ENCODE measurements at places on chromosomes 12 and 14.

DNA sequence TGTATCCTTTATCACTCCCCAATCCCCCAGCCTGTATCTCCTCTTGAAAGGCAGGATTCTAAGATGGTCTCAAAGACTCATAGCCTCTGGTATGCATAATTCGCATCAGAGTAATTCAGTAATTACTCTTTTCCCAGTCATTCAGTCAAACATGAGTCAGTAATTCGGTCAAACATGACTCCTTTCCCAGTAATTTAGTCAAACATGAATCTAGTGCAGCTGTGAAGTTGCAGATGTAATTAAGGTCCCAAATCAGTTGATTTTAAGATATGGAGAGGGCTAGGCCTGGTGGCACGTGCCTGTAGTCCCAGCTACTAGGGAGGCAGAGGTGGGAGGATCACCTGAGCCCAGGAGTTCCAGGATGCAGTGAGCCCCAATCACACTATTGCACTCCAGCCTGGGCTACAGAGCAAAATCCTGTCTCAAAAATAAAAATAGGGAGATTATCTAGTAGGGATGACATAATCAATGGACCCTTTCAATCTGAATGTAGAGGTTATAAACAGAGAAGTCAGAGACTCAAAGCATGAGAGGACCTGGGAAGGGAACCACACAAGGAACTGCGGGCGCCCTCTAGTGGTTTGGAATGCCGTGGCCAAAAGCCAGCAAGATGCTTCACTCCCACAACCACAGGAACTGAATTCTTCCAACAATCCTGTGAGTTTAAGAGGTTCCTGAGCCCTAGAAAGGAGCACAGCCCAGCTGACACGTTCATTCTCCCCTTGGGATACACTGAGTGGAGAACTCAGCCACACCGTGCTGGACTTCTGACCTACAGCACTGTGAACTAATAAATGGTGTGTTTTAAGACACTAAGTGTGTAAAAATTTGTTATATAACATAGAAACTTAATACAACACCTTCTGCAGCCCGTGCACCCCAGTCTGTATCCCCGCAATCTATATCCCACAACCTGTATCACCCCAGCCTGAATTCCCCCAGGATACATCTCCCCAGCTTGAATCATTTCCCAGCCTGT lies 14.3 kb upstream of the ARMH4 start:
- DNase-seq: peak; percentile 15

GRCh38 chr14:71333705-71334104 lies 426.4 kb downstream of the PCNX1 start:
- no peak for DNase-seq

DNA sequence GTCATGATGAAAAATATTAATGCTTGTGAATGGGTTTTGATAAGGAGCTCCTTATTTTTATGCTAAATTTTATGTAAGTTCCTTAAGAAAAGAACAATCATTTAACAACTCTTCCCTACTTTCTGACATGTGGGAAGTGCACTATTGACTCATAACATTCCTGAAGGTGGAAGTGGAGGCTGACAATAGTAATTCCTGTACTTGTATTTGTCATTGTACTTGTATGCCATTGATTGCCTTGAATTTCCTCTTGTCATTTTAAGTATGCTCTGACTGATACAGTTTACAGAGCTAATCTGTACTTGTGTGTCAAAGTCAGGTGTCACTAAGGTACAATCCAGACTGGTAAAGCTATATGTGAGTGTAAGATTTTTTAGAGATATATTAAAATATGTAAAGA lies 440.0 kb downstream of the SLC16A7 start:
- DNase-seq: no peak

DNA sequence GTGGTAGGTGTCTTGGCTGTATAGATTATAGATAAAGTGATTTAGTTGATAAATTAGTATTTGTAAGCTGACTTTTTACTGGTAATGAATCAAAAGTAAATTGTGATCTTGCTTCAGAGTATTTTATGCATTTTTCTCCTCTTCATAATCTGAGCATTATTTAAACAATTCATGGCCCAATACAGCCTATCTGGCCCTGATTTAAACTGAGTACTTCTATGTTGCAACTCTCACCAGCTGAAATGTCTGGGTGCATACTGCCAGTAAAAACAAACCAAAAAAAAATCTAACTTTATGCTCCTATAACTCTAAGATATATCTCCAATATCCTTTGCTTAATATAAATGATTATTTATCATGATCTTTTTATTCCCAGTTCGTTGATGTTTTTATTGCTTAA lies 86.6 kb downstream of the MIA2 start:
- DNase-seq: no peak

DNA sequence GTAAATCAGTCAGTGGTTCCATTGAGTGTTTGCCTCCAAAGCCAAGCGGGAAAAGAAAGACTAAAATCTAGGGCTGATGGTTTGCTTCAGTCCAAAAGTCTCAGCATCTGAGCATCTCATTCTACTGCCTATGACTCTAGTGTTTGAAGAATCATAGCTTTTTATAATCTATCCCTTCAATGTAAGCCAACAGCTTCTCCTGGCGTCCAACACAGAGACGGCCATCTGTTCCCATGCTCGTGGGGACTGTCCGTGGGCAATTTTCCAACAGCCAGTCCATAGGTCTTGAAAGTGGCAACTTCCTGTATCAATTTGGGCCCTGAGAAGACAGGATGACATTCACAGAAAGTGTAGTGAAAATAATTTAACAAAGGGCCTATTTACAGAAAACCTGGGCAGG lies 544.4 kb upstream of the TMEM132C start:
- no peak for DNase-seq

DNA sequence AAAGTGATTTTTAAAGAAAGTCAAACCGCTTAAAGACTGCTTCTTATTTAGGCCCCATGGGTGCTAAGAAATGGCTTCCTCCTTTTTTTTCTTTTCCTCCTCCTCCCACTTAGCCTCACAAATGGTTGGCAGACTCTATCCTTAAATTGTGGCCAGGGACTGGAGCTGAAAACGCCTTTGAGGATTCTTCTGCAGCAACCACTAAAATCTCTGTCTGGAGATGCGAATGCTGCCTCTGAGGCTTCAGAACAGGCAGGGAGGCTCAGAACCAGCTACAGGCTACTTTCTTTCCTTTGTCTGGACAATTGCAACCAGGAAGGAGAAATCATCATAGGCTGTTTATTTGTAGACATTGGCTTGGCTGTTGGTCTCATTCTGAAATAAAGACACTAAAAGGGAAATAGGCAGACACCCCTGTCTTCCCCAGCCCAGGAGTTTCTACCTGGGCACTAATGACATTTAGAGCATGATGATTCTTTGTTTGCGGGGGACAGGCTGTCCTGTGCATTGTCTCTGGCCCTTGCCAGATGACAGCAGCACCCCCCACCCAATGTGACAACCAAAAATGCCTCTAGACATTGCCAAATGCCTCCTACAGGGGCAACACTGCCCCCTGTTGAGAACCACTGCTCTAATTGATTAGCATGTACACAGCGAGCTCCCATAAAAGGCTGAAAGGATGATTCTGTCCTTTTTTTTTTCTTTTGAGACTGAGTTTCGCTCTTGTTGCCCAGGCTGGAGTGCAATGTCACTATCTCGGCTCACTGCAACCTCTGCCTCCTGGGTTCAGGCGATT lies 50.3 kb downstream of the MAP1LC3B2 start:
- no peak for DNase-seq

GRCh38 chr12:65152012-65152411 lies 17.4 kb upstream of the LEMD3 start:
- no peak for DNase-seq

- DNase-seq: no peak
Observed at GRCh38 chr12:56198836-56199235, 9.6 kb upstream of the SMARCC2 start.

GRCh38 chr14:52117111-52117832 lies 48.4 kb upstream of the NID2 start:
- DNase-seq: no peak

GRCh38 chr12:44672042-44672441 lies 204.1 kb downstream of the NELL2 start:
- no peak for DNase-seq

DNA sequence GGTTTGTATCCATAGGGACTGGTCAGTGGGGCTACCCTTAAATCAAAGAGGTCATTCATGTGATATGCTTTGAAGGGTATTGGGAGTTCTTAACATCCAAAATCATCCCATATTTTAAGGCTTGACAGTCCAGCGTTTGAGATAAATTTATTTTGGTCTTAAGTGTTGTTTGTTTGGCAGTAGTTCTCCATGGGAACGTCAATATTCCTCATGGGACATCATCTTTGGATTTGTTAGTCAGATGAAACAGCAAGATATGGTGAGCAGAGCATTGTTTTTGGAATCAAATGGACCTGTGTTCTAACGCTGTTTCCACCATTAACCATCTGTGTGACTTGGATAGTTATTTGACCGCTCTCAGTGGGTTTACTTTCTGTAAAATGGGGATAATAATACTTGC lies 45.9 kb upstream of the GSG1 start:
- DNase-seq: no peak

DNA sequence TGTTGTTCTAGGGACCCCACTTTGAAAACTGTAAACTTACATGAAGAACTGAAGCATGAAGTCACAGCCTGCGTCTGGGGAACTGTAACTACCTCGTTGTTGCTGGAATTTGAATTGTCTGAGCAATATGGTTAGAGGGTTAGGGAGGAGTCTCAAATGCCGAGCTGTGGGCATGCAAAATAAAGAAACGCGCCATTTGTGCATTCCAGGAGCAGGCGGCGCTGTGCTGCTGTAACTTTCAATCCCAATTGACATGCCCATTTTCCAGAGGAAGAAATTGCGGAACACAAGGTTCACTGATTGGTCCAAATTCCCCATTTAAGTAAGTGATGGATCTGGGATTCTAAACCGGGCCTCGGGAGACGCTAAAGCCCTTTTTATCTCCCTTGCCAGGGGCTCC lies 61.3 kb downstream of the ZNF664 start:
- no peak for DNase-seq

GRCh38 chr12:77601069-77601468 lies 229.6 kb upstream of the NAV3 start:
- no peak for DNase-seq

DNA sequence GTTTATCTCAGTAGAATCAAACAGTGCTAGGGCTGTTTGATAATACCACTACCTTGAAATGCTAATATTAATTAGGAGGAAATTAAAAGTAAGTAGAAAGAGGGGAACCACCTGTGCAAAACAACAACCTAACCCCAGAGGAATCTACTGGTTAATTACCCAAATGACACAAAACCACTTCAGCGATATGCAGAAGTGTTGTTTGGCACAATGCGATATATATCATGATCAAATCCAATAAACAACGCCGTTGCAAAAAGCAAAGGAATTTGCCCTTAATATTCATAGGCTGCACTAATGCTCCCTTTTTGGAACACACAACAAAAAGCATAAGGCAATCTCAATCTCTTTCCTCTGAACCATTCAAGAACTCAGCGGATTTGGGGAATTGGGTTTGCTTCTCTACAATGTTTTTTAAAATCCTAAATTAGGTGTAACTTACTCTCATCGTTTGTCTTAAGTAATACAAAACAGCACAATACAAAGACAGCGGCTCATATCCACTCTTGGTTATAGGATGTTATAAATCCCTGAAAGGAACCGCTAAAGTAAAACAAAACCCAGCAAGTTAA lies 1.5 kb downstream of the MAP4K5 start:
- no peak for DNase-seq

GRCh38 chr14:31205681-31206535 lies 1.7 kb downstream of the HECTD1 start:
- DNase-seq: no peak

DNA sequence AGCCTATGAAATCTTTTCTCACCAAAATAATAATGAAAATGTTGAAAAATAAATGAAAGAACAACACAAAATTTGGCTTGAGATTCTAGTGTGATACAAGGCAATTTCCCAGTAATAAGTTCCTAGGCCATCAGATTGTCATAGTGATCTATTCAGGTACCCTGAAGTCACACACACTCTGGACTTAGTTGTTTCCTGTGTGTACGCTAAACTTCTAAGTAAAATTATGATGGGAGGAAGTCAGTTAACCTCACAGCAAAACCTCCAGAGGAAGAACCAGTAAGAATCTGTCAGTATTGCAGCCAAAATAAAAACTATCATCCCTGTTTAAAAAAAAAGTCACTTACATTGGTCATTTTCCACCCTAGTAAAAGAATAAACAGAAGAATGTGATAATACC lies 81.9 kb downstream of the DBX2 start:
- no peak for DNase-seq

DNA sequence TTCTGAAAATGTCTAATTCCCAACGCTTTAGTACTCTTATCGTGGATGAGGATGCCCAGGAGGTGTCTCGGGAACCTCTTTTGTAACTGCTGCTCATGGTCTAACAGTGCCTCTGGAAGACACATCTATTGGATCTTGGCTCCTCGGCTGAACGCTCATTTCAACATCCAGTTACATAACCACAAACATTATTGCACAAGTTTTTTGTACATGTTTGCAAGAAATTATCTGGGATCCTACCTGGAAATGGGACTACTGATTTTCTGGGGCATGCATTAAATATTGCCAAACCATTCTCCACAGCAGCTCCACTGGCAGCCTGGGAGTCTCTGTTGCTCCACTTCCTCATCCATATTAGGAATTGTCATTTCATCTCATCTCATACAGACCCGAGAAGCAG lies 117.5 kb upstream of the EVL start:
- DNase-seq: no peak

DNA sequence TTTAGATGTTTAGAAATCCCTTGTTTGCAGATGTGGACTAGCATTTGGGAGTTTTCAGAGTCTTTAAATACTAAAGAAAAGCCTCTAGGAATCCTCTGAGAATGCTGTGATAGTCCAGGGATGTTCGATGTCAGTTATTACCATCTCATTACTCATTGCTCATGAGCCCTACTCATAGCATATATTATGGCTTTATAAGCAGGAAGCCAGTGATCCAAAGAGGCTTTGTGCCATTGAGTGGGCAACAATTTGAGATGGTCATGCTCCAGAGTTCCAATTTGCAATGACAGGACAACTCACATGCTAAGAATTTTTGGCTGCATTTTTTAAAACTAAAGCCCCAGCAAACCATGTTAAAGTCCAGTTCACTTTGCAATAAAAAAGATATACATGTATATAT lies 163.0 kb downstream of the OTOGL start:
- no peak for DNase-seq

DNA sequence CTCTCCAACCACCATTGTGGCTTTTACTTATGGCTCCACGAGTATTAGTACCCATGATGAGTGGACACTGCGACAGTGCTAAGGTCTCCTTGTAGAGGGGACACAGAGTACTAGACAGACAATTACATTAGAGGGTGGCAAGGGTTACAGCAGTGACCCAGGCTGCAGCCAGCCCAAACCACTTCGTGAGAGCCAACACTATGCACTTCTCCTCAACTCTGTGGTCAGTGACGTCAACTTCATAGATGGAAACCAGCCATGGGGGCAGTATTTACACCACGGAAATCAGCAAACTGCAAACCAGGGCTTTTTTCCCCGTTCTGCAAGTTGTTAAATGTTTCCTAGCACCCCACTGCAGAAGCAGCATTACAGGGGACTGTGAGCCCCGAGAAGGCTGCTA lies 61.6 kb upstream of the ZFP36L1 start:
- DNase-seq: no peak

GRCh38 chr12:22518060-22518719 lies 26.2 kb downstream of the C2CD5 start:
- DNase-seq: no peak

All from ascending aorta (tissue), 2 donors.